CD4-positive, alpha-beta T cell treated with Interferon alpha-2 for 1 hour (primary cell): ENCODE measurements at places on chromosomes 7 and 10.

DNA sequence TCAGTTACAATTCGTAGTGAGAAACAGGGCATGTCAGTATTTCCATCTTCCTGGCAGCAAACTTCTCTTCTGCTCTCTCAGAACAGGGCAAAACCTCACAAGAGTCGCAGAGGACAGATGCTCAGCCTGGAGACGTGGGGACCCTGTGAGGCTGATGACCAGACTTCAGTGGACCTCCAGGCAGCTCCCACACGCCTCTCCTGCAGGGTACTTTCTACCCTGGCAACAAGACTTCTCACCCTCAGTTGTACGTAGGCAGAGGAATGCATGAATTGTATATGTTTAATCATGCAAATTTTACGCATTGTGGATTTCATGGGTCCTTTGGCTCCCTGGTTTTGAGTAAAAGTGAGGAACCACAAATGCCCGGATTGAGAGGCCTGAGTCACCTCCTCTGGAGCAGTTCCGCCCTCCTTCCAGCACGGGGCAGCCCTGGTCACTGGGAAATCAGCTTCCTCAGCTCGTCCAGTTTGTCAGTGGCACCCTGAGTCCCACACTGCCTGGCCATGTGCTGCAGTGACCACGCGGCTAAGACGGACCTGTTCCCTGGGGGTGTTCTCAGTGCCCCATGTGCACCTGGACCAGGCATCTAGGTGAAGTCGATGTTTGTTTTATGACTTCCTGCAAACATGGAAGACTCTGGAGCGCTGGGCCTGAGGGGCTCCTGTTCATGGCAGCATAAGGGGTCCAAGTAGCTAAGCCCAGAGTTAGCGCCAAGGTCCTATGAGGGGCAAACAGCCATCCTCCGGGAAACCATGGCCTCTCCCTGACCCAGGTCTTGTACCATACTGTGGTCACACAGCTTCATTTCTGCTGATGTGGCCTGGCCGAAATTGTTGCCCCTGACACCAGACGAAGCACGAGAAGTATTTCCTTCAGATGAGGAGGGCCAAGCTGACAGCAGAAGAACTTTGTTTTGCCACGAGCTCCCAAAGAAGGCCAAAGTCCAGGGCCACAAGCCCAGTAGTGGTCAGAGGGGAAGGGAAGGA lies 165.1 kb downstream of the TNS3 start:
- DNase-seq = no peak

DNA sequence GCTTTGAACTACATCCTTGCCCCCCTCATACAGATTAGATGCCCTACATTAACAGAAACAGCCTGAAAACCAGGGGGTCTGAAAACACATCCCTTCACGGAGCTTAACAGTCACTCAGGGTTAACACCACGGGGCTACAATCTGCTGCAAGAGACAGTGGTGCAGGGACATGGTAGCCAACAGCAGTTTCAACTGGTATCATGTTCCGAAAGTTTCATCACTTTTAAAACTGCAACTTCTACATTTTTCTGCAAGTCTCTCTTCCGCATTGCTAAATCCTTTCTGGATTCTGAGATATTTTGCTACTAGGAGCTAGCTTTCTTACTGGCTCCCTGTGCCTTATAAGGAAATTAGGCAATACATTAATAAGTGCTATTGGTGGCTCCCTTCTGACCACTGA lies 92.6 kb downstream of the JAZF1 start:
- no peak for DNase-seq

- no peak for DNase-seq
These were observed 219.3 kb downstream of the WDR11 start for GRCh38 chr10:121070275-121071070.

DNA sequence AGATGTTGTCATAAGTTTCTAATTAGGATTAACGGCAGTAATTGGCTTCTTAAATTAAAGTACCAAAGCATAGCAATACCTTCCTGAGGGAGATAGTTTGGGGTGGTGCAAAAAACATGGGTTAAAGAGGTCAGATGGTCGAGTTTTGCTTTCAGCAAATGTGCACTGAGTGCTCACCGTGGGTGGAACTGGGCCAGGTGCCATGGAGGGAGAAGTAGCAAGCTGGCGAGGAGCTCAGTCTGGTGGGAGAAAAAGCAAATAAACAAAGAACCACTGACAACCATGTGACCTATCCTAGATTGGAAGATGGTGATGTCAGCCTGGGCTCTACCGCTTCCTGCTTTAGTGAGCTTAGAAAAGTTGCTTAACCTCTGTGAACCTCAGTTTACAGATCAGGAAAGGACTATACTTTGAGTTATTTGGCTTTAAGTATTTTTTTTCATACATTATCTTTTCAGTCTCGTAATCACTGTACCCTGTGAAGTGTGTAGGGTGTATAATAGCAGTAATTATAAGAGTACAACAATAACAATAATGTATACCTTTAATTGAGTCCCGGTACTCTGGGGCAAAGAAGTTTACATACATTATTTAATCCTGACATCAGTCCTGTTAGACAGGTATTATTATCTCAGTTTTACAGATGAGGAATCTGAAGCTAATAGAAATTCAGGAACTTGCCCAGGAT lies 69.0 kb upstream of the PDCD4 start:
- DNase-seq = peak; percentile 20

GRCh38 chr7:120732256-120732655 lies 125.7 kb downstream of the TSPAN12 start:
- no peak for DNase-seq

- DNase-seq = no peak
These were observed 51.0 kb downstream of the FBXW4 start for GRCh38 chr10:101644002-101644401.

GRCh38 chr7:116672596-116673456 lies 830 bp downstream of the MET start:
- no peak for DNase-seq

DNA sequence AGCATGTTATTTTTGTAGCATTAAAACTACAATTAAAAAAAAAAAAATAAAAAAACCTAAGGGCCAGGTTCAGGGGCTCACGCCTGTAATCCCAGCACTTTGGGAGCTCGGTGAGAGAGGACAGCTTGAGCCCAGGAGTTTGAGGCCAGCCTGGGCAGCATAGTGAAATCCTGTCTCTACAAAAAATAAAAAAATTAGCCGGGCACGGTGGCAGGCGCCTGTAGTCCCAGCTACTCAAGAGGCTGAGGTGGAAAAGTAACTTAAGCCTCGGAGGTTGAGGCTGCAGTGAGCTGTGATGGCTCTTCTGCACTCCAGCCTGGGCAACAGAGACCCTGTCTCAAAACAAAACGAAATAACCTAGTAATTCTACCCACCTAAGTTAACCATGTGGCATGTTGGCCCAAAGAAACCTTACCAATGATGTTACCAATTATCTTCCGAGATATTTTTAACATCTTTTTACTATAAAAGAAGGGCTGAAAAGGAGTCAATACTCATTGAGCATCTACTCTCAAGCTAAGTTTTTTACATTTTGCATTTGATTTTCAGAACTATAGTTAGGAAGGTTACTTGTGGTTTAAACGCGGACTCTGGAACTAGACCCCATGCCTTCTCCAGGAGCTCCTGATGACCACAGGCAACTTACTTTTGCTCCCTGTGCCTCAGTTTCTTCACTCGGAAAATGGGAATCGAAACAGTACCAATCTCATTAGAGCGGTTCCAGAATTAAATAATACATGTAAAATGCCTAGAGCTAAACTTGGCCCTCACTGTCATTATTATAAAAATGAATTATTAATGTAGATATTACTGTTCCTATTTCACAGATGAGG lies 1.4 kb downstream of the ITGB1 start:
- no peak for DNase-seq

DNA sequence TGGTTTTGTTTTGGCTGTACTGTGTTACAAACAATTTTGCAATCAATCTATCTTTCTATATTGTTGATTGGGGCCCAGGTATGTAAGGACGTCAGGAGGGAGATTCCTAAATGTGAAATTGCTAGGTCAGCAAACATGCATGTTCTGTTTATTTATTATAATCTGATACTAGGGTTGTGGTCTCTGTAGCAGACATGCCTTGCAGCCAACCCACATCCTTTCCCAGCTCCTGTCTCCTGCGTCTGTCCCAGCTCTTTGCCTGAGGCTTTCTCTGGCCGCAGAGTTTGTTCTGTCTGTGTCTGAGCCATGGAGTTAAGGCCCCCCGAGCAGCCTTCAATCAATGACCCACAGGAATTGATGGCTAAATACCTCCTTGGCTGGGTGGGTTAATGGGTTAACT lies 124.0 kb upstream of the ZEB1 start:
- DNase-seq = no peak

GRCh38 chr7:119802147-119802546 lies 470.8 kb upstream of the KCND2 start:
- no peak for DNase-seq
